ENCODE measurements at places on chromosomes 3 and 15.

DNA sequence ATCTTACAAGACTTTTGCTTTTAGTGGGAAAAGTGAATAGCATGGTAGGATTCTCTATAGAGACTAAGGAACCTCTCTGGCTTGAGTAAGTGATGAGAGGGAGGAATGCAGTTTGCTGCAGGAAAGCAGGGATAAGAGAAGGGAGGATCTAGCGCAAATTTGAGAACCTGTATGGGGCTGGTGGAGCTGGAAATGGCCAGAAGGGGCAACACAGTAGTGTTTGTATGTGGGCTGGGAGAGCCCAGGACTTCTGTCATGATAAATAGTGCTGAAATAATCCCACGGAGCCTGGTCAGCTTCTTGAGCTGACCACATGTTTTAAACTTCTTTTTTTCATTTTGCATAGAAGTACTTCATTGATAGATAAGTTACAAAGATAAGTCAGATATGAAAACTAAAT is 11.2 kb upstream of the SHC4 start:
- no peak for DNase-seq

- DNase-seq = peak; percentile 71
Measured at GRCh38 chr3:172341482-172342059, 106.7 kb downstream of the GHSR start.

- peak; percentile 53 for DNase-seq
Measured at GRCh38 chr3:30199096-30199759, 407.2 kb upstream of the TGFBR2 start.

DNA sequence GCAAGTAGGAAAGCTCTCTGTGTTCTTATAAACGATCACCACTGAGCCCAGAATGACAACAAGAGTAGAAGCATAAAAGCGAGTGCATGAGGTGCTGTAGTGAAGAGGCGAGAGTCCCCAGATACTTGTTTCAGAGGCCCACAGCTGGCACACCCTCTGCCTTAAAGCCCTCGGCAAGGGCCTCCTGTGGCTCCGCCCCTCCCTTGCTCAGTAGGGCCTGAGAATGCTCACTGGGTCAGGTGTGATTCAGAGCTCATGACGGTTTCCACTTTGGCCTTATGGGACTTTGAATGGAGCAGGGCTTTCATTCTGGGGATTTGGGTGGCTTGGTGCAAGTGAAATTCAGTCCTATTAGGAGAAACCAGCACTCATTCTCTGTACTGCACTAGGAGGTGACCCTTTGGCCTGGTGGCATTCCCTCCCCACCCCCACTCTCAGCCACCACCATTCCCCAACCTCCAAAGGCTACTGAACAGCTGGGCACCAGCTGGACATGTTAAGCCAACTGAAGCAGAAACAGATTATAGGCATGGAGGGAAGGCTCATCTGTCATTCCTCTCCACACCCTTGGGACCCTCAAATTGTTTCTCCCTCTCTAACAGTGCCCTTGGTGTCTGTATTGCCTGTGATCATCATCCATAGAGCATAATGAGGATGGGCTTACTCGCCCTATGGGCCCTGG is 109.6 kb upstream of the CTDSPL start:
- peak; percentile 13 for DNase-seq

GRCh38 chr3:146503461-146504202 is 34.3 kb upstream of the PLSCR2 start:
- peak; percentile 95 for DNase-seq

DNA sequence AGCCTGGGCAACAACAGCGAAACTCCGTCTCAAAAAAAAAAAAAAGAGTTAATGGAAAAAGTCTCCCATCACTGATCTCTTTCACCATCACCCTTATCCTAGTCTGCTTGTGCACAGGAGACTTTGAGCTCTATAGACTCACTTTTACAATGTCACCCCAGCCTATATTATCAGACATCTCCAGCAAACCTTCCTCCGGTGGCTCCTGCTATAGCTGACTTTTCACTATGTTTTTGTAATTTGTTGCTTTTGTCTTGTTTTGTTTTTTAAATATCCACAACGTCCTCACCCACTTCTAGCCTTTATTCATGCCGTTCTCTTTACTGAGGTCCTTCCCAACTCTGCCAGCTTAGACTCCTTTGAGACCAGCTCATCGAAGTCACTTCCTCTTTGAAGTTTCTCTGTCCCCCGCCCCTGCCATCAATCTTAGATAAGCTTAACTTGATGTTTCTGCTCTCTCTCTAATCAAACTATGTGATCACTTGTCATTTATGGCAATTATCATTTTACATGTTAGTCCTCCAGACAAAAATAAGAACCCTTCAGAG is 82.7 kb upstream of the CHD2 start:
- DNase-seq = no peak

DNA sequence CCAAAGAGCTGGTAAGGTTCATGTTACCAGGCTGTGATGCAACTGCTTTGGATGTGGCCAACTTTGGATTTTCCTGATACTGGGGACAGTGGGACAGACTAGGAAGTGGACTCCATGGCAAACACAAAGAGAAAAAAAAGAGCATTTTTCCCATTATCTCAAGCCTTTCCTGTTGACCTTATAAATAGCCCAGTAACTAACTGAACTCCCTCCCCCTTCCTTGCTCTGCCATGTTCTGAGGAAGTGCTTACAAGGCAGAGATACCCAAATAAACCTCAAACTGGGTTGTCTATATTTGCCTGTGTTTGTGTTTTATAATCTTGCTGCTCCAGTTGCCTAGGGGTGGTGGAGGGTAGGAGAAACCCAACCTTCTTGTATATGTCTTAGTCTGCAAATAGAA is 27.3 kb upstream of the SLC9A9 start:
- no peak for DNase-seq

GRCh38 chr15:25554640-25555039 is 115.8 kb upstream of the UBE3A start:
- DNase-seq = no peak

- DNase-seq = no peak
Measured at GRCh38 chr3:22315925-22316324, 564.9 kb upstream of the ZNF385D start.

DNA sequence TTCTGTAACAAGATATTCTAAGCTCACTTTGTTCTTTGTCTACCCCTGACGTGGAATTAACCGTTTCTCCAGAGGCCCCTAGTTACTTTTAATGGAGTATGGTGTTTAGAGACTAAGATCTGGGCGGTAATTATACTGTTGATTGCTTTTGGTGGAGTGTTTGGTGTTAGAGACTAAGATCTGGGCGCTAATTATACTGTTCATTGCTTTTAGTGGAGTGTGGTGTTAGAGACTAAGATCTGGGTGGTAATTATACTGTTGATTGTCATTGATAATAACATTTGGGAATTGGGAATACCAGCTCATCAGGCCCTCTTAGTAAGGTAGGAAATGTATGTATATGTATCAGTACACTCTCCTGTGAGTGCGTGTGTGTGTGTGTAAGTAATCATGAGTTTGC is 66.6 kb downstream of the LMLN start:
- DNase-seq = no peak

DNA sequence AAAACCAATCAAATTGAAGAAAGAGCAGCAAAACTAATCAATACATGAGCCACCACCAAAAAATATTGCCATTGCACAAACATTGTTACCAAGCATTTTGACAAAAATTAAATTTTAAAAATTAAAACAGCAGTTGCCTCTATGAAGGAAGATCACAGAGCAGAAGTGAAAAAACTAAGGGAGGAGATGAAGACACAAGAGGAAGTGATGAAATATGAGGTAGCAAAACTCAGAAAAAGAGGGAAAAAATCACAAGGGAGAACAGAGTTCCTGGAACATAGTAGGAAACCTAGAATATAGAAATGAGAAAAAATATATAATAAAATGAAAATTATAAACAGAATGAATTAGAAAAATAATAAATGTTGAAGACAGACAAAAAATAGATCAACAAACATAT is 7.3 kb upstream of the SERPINI2 start:
- no peak for DNase-seq
